ENCODE measurements at places on chromosomes 13 and 19.
A peak's percentile ranks its signal among the peaks of the same experiment; 100 is the strongest.

- DNase-seq, result no peak
These were observed 345.8 kb downstream of the TBC1D4 start for GRCh38 chr13:75136151-75136550.

- DNase-seq, result peak; percentile 99
These were observed at the start of gene COX6B1 for GRCh38 chr19:35648017-35648961. Gene COX6B1, plus strand, starts transcription at chr19:35648323. Its CDS starts 2,921 bp downstream, at chr19:35651244.

DNA sequence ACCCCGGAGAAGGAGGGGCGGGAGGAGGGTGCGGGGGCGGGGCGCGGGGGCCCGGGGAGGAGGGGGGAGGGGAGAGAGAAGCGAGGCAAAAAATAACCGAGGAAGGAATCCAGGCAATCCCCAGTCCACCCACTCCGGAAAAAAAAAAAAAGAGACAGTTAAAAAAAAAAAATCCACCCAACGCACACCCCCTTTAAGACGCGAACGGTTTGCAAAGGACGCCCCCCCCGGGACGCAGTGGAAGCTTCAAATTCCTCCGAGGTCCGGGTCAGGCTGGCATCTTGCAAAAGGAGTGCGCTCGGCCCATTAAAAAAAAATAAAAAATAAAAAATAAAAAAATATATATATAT, at the start of gene CACNA1A:
Gene CACNA1A (minus strand): TSS at position 9 of the 350 bp plus-strand sequence. CDS start 255 bp downstream, outside the sequence.
- DNase-seq, result no peak

- DNase-seq, result no peak
These were observed 233.5 kb upstream of the SERP2 start for GRCh38 chr13:44140146-44140545.

DNA sequence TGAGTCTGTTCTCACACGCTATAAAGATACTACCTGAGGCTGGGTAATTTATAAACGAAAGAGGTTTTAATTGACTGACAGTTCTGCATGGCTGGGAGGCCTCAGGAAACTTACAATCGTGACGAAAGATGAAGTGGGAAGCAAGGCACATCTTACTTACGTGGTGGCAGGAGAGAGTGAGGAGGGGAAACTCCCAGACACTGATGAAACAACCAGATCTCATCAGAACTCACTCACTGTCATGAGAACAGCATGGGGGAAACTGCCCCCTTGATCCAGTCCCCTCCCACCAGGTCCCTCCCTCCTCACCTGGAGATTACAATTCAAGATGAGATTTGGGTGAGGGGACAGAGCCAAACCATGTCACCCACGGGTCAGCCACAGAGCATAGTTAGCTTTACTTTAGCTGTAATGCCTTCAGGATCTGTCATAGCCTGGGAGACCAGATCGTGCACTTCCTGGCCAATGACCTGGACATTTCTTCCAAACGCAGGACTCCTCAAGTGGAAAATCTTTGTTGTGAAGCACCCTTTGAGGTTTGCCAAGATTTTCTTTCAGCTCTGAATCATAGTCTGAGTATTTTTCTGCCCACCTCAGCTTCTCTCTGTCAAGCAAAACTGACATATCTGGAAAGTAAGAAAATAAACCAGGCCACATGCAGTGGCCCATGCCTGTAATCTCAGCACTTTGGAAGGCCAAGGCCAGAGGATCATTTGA, 25.2 kb upstream of the HIF3A start:
- no peak for DNase-seq

DNA sequence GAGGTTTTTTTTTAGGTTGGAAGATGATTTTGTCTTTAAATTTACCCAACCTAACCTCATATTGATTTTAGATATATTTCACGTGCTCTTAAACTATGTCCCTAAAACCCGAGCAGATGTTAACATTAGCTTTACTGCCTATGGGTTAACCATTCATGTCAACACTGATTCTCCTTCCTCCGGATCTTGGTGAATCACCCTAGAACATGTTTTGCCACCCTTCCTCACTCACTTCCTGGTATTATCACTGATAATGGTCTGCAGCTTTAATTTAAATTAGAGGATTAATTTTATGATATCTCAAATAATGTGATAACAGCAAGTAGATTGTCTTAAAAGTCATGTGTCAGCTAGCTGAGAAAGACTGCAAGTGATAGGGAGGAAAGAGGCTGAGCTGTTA, 31.9 kb downstream of the HTR2A start:
- no peak for DNase-seq

DNA sequence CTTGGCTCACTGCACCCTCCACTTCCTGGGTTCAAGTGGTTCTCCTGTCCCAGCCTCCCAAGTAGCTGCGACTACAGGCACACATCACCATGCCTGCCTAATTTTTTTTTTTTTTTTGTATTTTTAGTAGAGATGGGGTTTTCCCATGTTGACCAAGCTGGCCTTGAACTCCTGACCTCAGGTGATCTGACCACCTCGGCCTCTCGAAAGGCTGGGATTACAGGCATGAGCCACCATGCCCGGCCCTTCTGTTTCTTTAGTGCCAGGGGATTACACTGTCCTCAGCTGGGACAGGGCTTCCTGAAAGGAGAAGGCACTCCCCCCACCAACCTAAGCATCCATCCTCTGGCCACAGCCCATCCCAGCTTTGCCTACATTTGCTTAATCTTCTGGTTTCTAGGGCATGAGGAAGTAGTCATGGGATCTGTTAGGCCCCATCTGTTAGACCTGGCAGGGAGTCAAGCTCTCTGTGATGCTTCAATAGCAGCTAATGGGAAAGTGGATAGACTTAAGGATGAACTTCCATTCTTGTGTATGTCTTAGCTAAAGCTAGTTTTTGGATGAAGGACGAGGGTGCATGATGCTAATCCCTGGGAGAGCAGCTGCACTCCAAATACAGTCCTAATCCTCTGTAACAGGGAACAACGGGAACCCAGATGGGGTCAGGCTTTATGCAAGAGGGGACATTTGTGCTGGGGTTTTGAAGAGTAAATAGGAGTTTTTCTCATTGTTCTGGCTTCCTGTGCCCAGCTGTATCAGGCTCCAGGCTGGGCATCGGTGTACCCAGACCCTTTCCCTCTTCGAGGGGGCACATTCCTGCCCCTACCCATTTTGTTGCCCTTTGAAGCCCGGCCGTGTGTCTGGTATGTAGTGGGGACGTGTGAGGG, 2.6 kb downstream of the VAV1 start:
- peak; percentile 57 for DNase-seq

DNA sequence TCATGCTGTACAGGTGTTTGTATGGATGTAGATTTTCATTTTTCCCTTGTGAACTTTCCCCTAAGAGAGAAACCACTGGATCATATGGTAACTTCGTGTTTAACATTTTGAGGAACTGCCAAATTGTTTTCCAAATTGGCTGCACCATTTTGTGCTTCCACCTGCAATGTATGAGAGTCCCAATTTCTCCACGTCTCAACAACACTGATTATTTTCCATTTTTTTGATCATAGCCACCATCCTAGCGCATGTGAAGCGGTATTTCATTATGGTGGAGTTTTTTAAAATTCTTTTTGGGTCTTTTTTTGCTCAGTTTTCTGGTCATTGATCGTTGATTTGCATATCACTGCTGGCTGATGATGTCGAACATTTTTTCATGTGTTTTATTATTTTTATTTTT, 5.0 kb downstream of the NDUFA13 start:
- DNase-seq, result no peak

GRCh38 chr13:113052206-113052605, 53.4 kb upstream of the F7 start:
- DNase-seq, result no peak

DNA sequence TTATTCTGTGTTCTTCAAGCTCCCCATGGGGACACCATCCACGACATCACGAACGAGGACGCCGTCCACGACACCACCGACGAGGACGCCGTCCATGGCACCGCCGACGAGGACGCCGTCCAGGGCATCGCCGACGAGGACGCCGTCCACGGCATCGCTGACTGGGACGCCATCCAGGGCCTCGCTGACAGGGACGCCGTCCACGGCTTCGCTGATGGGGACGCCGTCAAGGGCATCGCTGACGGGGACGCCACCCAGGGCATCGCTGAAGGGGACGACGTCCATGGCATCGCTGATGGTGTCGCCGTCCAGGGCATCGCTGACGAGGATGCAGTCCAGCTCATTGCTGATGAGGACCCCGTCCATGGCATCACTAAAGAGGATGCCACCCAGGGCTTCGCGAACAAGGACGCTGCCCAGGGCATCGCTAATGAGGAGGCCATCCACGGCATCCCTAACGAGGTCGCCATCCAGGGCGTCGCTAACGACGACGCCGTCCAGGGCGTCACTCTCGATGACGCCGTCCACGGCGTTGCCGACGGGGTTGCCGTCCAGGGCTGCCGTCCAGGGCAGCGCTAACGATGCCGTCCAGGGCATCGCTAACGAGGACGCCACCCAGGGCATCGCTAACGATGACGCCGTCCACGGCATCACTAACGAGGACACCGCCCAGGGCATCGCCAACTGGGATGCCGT, 949.2 kb downstream of the TUBA3C start:
- no peak for DNase-seq

DNA sequence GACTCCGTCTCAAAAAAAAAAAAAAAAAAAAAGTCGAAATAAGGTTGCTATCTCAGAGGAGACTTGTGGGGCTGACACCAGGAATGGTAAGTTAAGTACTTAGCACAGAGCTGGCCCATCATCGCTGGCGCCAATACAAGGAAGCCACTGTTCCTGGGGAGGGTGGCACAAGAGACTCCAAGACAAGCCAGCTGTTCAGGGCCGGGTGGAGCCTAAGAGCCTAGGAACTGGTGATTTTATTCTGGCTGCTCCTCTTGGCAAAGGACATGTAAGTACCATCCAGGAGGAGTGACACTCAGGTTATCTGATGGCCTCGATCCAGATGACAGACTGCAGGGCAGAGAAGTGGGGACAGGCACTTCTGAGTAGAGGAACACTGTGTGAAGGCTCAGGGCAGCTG, 3.8 kb downstream of the ELOF1 start:
- DNase-seq, result no peak

- DNase-seq, result no peak
These were observed 453.7 kb downstream of the GPC6 start for GRCh38 chr13:93680329-93680728.

DNA sequence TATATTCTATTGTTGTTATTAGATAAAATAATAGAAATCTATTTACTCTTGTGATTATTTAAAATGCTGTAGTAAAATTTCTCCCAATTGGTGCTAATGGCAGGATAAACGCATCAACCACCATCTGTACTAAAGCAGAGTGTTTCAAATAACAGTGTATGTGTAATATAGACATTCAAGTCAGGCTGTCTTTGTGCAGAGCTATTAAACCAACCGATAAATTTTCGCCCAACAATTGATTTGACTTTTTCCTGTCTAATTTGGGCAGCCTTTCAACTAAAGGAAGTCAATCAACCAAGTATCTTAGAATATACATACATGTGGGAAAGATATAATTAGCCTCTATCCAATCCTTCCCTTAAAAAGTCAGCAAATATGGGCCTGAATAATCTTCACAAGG, 5.8 kb downstream of the AMER2 start:
- no peak for DNase-seq

DNA sequence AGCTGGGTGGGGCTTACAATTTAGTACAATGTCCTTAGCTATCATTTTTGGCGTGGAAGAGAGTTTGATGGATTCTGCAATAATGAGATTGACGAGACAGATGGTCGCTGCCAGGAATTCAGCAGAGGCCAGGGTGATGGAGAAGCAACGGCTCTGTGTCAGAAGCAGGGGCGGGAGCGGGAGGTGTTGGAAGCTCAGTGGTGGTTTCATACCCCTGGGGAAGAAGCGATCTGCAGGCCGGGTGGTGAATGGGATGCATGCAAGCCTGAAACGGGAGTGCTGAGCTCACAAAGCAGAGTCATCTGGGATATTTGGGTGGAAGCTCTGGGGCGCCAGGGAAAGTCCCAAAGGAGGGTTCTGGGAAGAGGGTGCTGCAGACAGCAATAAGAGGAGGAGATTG, 370.8 kb downstream of the ZNF536 start:
- DNase-seq, result no peak

- DNase-seq, result peak; percentile 17
These were observed 13.5 kb upstream of the TLE5 start for GRCh38 chr19:3075605-3076431.

DNA sequence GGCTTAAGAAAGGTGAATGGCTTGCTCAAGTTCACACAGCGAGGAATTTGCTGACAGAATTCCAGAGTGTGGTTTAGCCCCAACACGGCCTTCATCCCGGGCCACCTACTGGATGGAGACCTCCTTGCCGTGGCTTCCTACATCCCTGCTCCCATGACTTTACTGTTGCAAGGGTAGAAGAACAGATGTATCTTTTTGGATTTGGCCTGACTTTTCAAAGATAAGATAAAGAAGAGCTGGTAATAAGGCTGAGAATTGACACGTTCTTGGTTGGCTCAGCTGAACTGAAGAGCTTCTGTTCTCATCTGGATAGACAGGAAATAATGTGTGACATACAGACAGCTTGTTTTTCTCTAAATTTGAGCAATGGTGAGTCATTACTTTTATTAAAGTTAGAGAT, 113.1 kb downstream of the KLF5 start:
- DNase-seq, result no peak

DNA sequence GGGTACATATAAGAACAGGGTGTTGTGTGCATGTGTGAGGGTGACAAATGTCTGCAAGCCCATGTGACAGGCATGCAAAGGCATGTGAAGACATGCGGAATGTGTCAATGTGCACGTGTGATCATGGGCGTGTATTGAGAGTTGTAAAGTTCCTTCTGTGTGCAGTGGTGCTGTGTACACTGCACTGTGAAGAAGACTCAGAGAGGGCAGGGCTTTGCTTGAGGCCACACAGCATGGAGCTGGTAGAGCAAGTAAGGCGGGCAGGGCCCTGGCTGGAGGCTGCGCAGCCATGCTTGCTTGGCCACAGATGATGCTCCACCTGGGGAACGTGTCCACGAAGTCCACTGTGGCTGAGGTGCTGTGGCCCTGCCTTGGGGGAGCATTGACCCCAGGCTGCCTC, 66.8 kb downstream of the PTPRS start:
- no peak for DNase-seq

DNA sequence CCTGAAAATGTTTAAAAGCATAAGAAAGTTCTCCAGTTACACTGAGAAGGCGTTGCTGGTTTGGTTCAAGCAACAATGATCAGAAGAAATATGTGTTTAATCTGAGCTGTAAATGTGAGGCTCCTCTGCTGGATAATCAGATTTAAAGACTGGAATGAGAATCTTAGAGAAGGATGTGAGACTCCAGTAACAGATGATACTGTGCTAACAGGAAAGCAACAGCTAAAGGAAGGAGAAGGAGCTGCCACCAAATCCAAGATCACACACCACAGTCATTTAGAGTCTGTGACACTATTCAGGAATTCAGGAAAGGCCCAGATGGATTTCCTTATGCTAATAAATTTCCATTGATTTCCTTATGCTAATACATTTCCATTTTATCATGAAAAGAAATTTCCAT, 16.9 kb downstream of the DCLK1 start:
- no peak for DNase-seq

GRCh38 chr13:25988661-25989060, 63.2 kb downstream of the SHISA2 start:
- no peak for DNase-seq

- no peak for DNase-seq
These were observed 10.6 kb downstream of the AKAP8 start for GRCh38 chr19:15368798-15369593.

- no peak for DNase-seq
These were observed 1417.0 kb downstream of the EFNB2 start for GRCh38 chr13:105118426-105118985.

All from hematopoietic multipotent progenitor cell treated with erythropoietin and hydrocortisone succinate and interleukin-3 and kit ligand, for 8 days (in vitro differentiated cells).